ENCODE measurements at places on chromosomes 1 and 21.

- no peak for DNase-seq
These were observed 56.6 kb downstream of the PLXNA2 start for GRCh38 chr1:208187499-208188041.

DNA sequence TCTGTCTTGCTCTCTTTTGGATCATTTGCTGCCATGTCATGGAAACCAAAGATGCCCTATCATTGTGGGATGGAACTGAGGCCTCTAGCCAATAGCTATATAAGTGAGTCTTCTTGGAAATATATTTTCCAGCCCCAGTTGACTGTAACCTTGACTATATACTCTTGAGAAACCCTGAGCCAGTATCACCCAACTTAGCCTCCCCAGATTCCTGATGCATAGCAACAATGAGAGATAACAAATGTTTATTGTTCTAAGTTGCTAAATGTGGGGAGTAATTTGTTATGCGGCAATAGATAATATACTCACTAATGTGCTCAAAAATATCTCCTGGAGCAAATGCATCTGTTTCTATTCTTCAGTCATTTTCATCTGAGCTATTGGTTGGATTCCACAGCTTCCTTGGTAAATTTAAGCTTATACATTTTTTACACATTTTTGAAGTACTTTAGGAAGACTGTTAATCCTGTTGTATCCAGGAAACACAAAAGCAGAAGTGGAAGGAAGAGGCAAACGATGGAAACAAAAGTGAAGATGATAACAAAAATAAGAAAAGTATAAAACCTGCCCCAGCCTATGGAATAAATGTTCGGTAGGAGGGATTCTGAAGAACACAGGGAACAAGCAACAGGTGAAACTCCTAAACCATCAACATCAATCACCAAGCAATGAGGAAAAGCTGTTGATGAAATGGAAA lies 6.3 kb upstream of the SRRM1 start:
- no peak for DNase-seq

GRCh38 chr1:209059981-209060380 lies 523.5 kb upstream of the CAMK1G start:
- no peak for DNase-seq

- no peak for DNase-seq
These were observed 52.1 kb downstream of the SYDE2 start for GRCh38 chr1:85148524-85149250.

- no peak for DNase-seq
These were observed 175.1 kb upstream of the CSF3R start for GRCh38 chr1:36657826-36658225.

GRCh38 chr21:41508415-41509144 lies 622 bp upstream of the TMPRSS2 start:
- no peak for DNase-seq

DNA sequence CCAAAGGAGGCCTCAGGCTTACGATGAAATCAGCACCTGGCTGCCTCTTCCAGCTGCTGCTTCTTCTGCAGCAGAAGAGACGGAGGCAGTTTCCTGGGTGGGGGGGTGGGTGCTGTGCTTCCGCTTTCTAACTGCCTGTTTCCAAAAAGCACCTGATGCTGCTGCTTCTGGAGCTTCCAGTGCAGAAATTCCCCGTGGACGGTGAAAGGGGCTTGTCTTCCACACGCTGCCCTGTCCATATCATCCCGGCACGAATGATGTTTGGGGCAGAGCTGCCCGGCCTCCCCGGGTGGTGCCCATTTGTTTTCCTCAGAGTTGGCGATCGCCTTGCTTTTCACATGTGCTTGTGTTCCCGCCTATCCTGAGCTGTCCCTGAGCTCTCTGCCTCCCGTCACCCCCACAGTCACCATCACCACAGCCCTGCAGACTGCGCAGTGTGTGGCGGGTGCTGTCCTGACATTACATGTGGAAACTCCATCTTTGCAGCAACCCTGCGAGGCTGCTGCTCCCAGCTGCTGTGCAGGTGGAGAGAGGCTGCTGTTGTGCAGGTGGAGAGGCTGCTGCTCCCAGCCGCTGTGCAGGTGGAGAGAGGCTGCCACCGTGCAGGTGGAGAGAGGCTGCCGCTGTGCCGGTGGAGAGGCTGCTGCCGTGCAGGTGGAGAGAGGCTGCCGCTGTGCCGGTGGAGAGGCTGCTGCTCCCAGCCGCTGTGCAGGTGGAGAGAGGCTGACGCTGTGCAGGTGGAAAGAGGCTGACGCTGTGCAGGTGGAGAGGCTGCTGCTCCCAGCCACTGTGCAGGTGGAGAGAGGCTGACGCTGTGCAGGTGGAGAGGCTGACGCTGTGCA lies 1.8 kb downstream of the TTLL10 start:
- no peak for DNase-seq

DNA sequence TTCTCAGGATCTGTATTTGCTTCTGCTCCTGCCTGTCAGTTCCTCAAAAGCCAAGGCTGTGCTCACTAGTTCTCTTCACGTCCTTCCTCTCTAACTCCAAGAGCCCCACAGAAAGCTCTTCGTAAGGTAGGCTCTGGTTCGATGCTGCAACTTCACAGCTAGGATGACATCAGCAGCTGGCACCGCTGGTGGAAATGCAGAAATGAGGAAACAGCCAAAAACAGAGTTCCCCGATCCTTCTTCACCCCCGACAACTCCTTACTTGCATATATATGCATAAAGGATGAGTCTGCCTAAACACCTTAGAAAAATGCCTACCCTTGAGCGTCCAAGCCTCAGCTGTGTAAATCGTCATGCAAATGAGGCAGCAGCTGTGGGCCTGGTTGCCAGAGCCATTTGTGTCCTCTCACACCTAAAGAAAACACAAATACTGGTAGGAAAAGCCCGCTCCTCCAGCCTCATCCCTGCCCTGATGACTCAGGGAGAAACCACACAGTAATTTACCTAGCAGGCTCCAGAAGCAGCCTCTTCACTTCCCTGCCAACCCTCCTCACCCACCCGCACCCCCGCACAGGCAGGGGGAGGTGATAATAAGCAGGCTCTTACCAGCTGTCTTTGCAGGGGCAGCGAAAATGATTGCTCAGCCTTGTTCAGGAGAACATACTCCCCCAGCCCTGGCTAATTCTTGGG lies 28.2 kb downstream of the BATF3 start:
- no peak for DNase-seq

GRCh38 chr1:85361606-85362296 lies 85.3 kb upstream of the BCL10 start:
- no peak for DNase-seq

DNA sequence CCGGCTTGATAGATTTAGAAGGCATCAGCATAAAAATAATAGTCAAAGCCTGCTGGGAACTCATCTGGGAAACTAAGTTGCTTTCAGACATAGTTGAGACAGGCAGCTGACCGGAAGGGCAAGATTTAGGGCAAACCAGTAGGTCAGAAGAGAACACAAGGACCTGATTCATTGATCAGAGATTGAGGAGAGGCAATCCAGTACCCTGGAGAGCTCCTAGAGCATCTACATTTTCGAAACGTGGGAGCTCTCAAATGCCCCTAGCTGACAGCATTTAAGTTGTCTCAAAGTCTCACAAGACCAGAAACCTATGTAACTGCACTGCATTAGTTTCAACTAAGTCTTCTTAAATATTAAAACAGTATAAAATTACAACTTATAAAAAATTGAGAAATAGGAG lies 22.9 kb upstream of the MTF2 start:
- DNase-seq: no peak

DNA sequence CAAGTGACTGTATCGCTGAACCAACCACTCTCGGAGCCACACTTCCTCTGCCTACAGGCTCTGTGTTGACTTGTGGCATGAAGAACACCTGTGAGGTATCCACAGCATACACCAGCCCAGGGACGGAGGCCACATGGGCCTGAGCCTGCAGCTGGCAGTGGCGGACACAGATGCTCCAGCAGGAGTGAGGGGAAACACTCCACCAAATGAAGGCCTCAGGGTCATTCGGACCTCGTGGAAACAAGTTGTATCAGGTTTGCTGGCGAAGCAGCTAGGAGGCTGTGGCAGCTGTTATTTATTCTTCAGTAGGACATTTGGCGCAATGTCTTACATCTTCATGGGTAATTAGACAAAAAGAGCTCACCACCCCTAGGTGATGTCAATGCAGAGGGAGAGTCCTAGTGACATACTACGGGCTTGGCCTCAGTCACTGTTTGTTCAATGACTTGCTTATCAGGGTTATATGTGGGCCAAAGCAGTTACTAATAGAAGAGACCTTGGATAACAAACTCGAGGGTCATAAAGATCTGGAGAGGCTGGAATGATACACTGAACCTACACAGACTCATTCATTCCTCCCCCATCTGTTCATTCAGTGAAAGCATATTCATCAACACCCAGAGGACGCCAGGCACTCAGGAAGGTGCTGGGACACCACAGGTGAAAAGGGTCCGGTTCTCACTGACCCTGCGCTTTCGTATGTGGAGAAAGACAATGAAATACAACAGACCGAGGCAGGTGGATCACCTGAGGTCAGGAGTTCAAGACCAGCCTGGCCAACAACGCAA lies 11.6 kb upstream of the ETS2 start:
- DNase-seq: no peak

- DNase-seq: no peak
These were observed 44.4 kb upstream of the EPB41 start for GRCh38 chr1:28869952-28870351.

- no peak for DNase-seq
These were observed 12.0 kb upstream of the TTLL10 start for GRCh38 chr1:1161683-1162079.

GRCh38 chr1:5658340-5659316 lies 333.6 kb downstream of the NPHP4 start:
- DNase-seq: no peak

- DNase-seq: peak; percentile 96
These were observed 409 bp upstream of the HOOK1 start for GRCh38 chr1:59814180-59814900.

GRCh38 chr1:171582589-171582988 lies 39.5 kb upstream of the MYOCOS start:
- no peak for DNase-seq

GRCh38 chr1:228795596-228795995 lies 60.3 kb downstream of the RHOU start:
- DNase-seq: no peak

- no peak for DNase-seq
These were observed 88.2 kb upstream of the ABCD3 start for GRCh38 chr1:94329986-94330385.
